Neural progenitor cell (in vitro differentiated cells): ENCODE measurements at places on chromosomes 2 and 18.

DNA sequence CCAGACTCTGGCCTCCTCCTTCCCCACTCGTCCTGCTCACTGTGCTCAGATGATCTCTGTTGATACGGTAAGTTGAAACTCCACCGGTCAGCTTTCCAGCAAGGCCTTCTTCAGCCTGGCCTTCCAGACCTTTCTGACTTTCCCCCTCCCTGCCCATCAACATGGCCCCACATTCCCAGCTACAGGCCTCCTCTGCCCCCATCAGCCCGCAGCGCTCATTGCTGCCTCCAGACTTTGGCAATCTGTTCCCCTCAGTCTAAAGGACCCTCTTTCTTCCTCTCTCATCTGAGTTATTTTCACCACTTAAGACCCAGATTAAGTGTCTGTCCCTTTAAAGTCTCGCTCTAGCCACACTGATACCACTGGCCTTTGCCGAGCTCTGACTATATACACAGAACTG lies 10.6 kb downstream of the LOXHD1 start:
- no peak for DNase-seq

DNA sequence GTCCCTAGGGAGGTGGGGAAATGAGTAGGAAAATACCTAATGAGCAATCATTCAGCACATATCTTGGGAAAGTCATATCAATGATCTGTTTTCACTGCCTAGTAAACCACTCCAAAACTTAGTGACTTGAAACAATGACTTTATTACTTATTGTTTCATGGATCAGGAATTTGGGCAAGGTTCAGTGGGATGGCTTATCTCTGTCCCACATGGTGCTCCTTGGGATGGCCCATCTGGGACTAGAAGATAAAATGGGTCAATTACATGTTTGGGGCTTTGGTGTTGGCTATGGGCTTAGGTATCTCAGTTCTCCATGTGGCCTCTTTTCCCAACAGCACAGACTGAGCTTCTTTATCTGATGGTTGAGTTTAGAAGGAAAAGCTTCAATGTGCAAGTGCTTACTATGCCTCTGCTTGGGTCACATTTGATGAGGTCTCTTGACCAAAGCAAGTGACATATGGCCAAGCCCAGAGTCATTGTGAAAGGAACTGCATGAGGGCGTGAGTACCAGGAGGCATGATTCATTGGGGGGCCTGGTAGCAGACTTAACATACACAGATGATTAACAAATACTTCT lies 218.1 kb upstream of the TNP1 start:
- no peak for DNase-seq

GRCh38 chr2:27977731-27978312 lies 87.3 kb downstream of the BABAM2 start:
- DNase-seq, result no peak

DNA sequence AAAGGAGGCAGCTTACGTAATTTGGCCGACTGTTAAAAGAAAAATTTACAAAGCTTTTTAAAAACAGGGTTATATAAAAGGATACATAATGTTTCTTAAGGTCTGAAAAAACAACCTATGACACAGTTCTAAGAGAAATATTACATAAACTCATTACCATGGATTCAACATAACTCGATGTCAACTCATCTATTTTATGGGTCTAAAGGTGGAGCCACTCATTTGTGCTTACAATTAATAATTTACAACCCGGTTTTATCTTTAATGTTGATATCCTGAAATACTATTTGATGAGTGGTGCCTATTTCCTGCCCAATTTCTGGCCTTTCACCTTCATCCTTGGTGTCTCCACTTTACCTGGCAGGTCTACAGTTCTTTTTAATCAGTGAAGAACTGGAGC lies 15.1 kb downstream of the USP40 start:
- DNase-seq, result no peak

DNA sequence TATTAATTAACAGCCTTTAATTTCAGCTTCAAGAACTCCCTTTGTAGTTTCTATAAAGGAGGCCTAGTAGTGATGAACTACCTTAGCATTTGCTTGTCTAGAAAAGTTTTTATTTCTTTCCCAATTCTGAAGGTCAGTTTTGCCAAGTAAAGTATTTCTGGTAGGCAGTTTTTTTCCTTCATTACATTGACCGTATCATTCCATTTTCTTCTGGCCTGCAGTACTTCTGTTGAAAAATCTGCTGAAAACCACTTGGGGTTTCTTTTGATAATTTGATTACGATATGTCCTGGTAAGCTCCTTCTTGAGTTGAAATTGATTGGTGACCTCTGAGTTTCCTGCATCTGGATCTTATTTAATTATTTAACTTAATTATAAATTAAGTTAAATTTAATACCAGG lies 691.8 kb downstream of the TSN start:
- no peak for DNase-seq

GRCh38 chr2:236601316-236602202 lies 31.9 kb downstream of the ACKR3 start:
- no peak for DNase-seq
